ENCODE measurements at places on chromosomes 6 and 20.

- DNase-seq: no peak
Observed at GRCh38 chr20:59425572-59425971, 125.2 kb downstream of the EDN3 start.

DNA sequence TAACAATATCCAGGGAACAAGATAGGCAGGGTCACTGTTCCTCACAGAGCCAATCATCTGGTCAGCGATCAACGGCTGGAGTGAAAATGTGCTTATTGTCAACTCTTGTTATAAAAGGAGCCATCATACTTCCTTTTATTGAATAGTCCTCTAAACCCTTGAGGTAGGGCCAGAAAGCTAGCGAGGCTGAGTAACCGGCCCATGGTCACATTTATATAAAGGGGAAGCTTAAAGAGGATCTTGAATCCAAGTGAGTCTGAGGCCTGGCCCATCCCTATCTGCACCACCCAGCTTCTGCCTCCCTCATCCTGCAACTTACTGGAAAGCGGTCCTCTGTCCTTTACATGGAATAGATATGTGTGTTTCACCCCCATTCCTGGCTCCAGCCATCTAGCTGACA, 9.5 kb downstream of the PHACTR3 start:
- no peak for DNase-seq

DNA sequence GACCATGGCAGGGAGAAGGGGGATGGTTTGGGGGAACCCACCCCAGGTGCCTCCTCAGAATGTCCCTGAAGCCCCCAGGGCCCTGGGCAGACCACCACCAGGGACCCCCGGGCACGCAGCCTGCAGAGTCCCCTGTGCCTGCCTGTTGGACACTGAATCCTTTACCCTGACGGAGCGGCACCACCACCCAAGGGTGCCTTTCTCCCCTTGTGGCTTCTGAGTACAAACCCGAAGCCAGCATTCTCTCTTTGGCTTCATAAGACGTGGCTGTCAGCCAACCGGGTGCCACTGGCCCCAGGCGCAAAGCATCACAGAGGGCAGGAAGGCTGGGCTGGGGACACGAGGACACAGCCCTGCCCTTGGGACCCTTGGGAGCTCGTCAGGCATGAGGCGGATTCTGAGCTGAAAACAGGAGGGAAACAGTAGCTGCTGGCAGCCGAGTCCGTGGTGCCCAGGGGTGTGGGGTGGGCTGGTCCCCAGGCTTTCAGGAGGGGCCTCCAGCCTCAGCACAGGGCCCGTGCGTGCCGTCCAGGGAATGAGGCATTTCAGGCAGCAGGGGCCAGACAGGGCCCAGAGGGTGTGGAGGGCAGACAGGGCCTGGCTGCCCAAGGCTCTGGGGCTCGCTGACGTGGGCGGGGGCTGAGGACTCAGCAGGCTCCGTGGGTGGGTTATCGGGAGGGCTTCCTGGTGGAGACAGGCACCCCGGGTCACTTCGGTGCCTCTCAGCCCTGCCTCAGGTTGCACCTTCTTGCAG, 3.5 kb downstream of the COL9A3 start:
- no peak for DNase-seq

- DNase-seq: no peak
Observed at GRCh38 chr6:81304466-81304865, 448.0 kb downstream of the TENT5A start.

- no peak for DNase-seq
Observed at GRCh38 chr20:15642676-15643075, 930.6 kb downstream of the KIF16B start.

GRCh38 chr6:38051819-38052434, 232.4 kb downstream of the ZFAND3 start:
- DNase-seq: no peak

GRCh38 chr6:36967757-36968156, 13.2 kb downstream of the PI16 start:
- no peak for DNase-seq

All from stimulated activated CD4-positive, alpha-beta T cell treated with anti-CD3 and anti-CD28 coated beads, Interleukin-4, amount 100 ng/mL, for 24 hours (primary cell).